ENCODE measurements at places on chromosomes 2 and 18.

DNA sequence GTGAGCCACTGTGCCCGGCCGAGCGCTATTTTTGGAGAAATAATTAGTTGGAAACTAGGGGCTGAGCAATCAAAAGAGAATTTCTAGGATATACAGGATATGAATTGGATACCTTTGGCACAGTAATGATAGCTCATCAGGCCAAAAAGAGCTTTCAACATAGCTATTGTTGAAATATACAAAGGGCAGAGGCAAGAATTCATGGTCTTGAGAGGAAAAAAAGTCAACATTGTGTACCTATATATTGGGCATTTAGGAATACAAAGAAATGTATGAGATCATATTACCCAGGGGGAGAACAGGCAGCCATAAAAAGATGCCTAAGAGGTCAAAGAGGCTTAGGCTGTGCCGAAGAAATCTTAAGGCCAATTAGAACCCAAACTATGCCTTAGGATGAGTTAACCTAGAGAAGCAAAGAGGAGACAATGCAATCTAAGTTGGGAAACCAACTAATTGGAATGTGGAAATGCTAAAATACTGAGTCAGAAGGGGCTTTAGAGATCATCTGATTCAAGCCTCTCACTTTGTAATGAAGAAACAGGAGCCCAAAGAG lies 99.0 kb downstream of the RBBP8 start:
- peak; percentile 84 for DNase-seq

GRCh38 chr2:176088937-176089842 lies 3.3 kb upstream of the HOXD13 start:
- no peak for DNase-seq

- no peak for DNase-seq
These were observed 17.5 kb downstream of the SERTAD2 start for GRCh38 chr2:64635976-64636911.

DNA sequence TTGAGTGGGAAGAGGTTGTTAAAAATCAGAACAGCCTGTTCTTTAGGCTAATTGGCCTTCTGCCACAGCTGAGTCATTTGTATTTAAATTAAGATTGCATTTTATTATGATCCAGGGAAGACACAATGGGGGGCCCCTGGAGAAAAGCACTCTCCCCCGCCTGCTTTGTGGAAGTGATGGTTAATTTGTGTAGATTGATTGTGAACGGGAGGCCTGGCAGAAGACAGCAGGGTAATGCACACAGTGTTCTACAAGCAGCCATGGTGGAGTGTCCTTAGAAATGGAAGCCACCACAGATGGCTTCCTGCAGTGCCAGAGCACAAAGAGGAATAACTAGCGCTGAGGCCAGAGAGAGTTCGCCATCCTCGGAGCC lies 19.6 kb downstream of the RAMP1 start:
- peak; percentile 66 for DNase-seq

- DNase-seq: peak; percentile 6
These were observed 6.5 kb downstream of the TMEM163 start for GRCh38 chr2:134712299-134712698.

GRCh38 chr2:215138479-215138878 lies at the start of gene ABCA12:
Gene ABCA12, minus strand, starts transcription at chr2:215138626. Its CDS starts 418 bp downstream, at chr2:215138208.
- DNase-seq: no peak

DNA sequence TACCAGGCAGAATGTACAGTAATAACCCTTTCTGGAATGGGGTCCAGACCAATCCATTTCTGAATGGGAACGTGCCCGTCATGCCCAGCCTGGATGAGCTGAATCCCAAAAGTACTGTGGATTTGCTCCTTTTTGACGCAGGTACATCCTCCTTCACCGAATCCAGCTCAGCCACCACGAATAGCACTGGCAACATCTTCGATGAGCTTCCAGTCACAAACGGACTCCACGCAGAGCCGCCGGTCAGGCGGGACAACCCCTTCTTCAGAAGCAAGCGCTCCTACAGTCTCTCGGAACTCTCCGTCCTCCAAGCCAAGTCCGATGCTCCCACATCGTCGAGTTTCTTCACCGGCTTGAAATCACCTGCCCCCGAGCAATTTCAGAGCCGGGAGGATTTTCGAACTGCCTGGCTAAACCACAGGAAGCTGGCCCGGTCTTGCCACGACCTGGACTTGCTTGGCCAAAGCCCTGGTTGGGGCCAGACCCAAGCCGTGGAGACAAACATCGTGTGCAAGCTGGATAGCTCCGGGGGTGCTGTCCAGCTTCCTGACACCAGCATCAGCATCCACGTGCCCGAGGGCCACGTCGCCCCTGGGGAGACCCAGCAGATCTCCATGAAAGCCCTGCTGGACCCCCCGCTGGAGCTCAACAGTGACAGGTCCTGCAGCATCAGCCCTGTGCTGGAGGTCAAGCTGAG lies 89.6 kb downstream of the SH3BP4 start:
- no peak for DNase-seq

DNA sequence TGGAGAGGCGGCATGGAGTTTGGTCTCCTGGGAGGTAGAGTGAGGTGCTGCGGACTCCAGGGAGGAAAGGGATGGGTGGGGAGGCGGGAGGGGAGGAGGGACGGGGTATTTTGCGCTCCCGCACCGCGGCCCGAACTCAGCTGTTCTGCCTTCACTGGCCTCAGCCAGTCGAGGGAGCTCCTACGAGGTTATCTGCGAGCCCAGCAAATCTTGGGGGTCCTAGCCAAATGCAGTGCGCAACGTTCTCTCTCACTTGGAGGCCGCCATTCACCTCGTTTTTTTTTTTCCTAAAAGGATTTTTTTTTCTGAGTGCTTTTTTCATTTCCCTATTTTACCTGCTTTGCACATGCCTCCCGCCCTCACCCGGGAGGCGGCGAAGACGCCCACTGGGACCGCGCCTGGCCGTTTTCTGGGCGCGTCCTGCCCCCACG lies 877 bp upstream of the BCL2L11 start:
- peak; percentile 9 for DNase-seq

- DNase-seq: no peak
These were observed 42.6 kb downstream of the STK17B start for GRCh38 chr2:196128749-196129148.

- peak; percentile 7 for DNase-seq
These were observed 295.8 kb upstream of the ZNF804A start for GRCh38 chr2:184302506-184302905.

- DNase-seq: peak; percentile 23
These were observed 34.6 kb upstream of the STK17B start for GRCh38 chr2:196205881-196206435.

GRCh38 chr18:2087877-2088673 lies 483.2 kb downstream of the METTL4 start:
- peak; percentile 79 for DNase-seq

DNA sequence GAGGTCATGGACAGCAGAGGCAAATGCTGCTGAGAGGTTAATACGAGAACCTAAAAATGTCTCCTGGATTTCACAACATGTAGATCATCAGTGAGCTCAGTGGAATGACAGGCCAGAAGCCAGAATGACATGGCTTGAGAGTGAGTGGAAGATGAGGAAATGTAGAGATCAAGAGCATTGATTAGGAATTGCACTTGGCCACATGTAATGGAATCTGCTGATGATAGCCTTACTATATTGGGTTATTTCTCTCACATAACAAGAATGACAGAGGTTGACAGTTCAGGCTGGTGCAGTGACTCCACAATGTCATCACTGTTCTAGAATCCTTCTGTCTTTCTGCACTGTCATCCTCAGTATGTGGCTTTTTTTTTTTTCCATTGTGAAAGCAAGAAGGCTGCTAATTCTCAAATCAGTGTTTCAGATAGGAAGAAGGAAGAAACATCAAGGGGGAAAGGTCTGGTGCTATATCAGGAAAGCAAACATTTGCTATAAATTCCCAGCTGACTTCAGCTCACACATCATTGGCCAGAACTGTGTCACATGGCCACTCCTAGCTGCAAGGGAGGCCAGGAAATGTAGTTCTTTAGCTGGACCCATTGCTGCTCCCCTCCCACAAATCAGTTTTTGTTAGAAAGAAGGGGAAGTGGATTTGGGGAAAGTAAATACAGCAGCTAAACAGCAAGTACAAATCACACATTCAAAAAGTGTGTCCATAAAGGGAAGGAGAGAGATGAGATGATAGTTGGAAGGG lies 127.2 kb downstream of the FAM161A start:
- no peak for DNase-seq

DNA sequence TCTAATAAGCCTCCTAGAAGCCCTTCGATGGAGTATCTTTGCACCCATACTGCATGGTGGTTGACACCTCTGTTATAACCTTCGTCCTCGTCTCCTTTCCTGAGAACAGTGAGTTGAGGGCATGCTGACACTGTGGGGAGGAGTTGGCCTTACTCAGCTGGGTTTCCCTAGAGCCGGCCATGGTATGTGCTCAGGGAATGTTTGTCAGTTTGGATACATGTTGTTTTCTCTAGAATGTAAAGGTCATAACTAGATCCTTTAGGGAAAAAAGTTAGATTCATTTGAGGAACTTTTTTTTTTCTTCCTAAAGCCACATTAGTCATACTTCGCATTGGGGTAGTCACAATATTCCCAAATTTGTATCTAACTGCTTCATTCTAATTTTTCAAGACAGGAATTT lies 106.0 kb upstream of the FOSL2 start:
- peak; percentile 89 for DNase-seq

- DNase-seq: no peak
These were observed 97.2 kb upstream of the TMEM17 start for GRCh38 chr2:62603154-62603712.

- peak; percentile 28 for DNase-seq
These were observed 83.4 kb downstream of the ZFP36L2 start for GRCh38 chr2:43142921-43143438.

DNA sequence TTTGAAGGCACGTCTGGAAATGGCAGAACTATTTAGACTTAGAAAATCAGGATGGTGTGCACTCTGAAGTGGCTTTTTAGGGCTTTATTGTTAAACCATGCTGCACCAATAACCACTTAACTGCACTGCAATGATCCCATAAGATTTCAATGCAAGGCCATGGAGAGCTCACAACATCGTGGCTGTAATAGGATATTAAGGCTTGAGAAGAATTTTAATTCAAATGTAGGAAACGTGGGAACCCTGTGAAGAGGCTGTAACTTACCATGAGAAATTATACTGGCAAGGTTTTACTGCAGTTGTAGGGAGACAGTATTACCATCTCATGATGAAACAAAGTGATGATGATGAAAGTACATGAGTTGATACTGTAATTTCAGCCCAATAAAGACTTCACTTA lies 242.5 kb downstream of the AFF3 start:
- DNase-seq: no peak

DNA sequence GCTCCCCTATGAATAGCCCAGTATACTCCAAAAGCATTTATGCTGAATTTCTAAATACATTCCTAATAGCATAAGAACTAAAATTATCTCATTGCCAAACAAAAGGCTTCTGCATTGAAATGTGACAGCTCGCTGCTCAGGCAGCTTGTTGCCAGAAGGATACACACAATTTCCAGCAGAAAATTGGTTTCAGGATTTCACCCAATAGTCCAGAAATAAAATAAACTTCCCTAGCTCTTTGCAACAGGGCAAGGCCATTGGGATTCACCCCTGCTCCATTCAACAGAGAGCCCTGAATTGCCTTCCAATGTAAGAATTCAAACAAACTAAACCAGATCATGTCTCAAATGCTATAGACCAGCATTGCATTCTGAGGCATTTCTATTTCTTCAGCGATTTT lies 70.7 kb downstream of the RBM43 start:
- DNase-seq: no peak

GRCh38 chr2:200422071-200422470 lies 87.8 kb downstream of the KCTD18 start:
- no peak for DNase-seq

DNA sequence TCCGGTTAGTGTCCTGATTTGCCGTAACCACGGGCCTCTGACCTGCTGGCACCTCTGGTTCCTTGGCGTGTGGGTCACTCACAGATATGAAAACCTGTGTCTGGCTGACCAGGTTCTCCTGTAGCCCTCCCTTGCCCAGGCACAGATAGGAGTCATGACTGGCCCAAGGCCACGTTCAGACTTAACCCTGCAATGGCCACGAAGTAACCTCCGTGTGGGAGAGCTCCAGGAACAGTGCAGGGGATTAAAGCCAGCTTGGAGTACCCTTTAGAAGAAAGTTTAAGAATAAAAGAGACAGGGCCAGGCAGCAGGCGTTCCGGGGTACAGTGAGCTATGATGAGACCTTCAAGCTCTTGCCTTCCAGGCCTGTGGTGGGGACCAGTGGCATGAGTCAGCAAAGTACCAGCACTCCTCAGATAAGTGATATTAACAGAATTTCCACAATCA lies 25.5 kb downstream of the CENPO start:
- peak; percentile 62 for DNase-seq

- peak; percentile 11 for DNase-seq
These were observed 119.7 kb upstream of the NFATC1 start for GRCh38 chr18:79275992-79276391.

- peak; percentile 51 for DNase-seq
These were observed 634 bp downstream of the CREB1 start for GRCh38 chr2:207530160-207531031.

- DNase-seq: peak; percentile 70
These were observed 108.7 kb upstream of the KCTD1 start for GRCh38 chr18:26656944-26657536.

DNA sequence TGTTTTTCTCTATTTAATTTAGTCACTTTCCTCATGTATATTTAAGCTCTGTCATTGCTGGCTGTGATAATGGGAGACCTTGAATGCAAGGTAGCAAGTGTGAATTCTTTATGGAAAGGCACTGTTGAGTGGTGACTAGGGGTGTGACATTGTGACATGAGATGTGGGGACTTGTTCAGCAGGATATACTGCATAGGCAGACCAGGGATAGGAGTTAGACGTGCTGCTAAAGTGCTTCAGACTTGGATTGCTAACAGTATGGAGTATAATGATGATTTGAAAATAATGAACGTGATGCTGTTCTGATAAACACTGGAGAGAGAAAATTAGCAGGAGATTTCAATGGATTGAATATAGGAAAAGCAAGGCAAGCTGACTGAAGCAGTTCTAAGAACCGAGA lies 135.1 kb downstream of the NCOA1 start:
- no peak for DNase-seq

DNA sequence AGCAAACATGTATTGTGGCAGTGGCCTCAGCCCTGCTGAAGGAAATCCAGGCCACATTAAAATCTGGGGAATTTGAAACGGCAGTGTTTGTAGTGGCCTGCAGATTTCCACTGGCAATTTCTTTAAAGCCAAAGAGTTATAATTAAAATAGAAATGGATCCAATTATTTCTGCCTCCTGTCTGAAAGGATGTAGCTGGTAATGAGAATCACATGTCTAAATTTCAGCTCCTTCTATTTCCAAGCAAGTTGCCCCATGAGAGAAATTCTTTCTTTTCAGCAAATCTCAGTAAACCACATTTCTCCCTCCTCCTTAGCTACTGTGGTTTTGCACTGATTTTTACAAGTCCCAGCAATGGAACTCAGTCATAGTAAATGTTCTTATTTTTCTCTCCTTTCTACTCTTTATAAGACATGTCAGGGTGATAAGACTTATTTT lies 55.4 kb upstream of the ZNF396 start:
- DNase-seq: peak; percentile 28

Data from choroid plexus epithelial cell (primary cell).